Thoracic aorta (tissue), 2 donors: ENCODE measurements at places on chromosomes 12 and 14. TPM values are rescaled to one million over a fixed set of nuclear protein-coding genes. Genes with fewer than 3 reads are reported as not detected.

GRCh38 chr14:51293149-51293911 lies 53.3 kb downstream of the TMX1 start:
- peak overlapping the region; percentile 46 for H3K27ac ChIP-seq
- no peaks in the 10 kb centered on the region for H3K36me3 ChIP-seq
- H3K4me3 ChIP-seq: no peak overlapping the region
- DNase-seq: no peak
- peaks cover 27% of the 10 kb centered on the region for H3K4me1 ChIP-seq

DNA sequence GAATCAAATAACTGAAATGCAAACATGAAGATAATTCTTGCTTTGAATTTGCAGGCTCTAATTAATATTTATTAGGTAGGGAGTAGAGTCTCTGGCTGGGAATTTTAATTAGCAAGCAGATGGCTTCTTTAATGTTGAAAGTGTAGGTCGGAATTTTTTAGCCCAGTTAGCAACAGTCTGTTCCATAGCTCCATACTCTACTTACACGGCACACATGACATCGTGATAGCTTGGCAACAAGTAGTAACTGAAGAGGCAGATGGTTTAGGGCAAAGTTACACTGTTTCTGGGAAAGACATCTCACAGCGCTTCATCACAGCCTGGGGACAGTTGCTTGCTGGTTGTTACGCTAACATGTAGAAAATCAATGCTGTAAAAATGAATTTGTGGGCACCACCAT lies 710.7 kb downstream of the GALC start:
- no peaks in the 10 kb centered on the region for H3K27me3 ChIP-seq
- no peaks in the 10 kb centered on the region for H3K4me1 ChIP-seq
- DNase-seq: no peak
- H3K36me3 ChIP-seq: no peaks in the 10 kb centered on the region
- no peak overlapping the region for H3K4me3 ChIP-seq

DNA sequence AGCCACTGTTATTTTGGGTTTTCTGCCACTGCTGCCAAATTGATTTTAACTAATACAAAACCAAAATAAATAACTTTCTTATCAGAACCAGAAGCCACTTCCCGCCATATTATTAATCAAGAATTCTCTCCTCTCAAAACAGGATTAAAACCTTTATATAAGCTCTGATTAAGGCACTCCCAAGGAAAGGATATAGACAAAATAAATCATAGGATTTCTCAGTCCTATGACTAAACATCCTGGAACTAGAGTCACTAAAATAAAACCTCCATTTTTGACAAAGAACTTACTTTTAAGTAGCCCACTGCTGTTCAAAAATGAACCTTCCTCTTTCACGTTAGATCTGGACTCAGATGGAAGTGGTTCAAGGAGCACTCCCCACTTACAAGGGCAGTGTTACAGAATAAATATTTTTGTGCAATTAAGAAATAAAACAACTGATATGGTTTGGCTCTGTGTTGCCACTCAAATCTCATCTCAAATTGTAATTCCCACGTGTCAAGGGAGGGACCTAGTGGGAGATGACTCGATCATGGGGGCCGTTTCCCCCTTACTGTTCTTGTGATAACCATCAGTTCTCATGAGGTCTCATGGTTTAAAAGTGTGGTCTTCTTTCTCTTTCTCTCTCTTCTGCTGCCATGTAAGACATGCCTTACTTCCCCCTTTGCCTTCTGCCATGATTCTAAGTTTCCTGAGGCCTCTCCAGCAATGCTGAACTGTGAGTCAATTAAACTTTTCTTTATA lies 26.4 kb downstream of the GXYLT1 start:
- H3K27me3 ChIP-seq: no peaks in the 10 kb centered on the region
- H3K4me1 ChIP-seq: peaks cover 11% of the 10 kb centered on the region
- H3K4me3 ChIP-seq: no peak overlapping the region

GRCh38 chr12:92185052-92185451 lies 39.4 kb upstream of the BTG1 start:
- no peak for DNase-seq
- no peak overlapping the region for H3K4me3 ChIP-seq
- no peaks in the 10 kb centered on the region for H3K36me3 ChIP-seq
- H3K27me3 ChIP-seq: no peaks in the 10 kb centered on the region
- no peak overlapping the region for H3K27ac ChIP-seq

GRCh38 chr14:89625731-89626232 lies 208.7 kb upstream of the FOXN3 start:
- DNase-seq: no peak
- no peaks in the 10 kb centered on the region for H3K4me1 ChIP-seq
- no peaks in the 10 kb centered on the region for H3K36me3 ChIP-seq
- no peaks in the 10 kb centered on the region for H3K27me3 ChIP-seq
- no peak overlapping the region for H3K4me3 ChIP-seq

DNA sequence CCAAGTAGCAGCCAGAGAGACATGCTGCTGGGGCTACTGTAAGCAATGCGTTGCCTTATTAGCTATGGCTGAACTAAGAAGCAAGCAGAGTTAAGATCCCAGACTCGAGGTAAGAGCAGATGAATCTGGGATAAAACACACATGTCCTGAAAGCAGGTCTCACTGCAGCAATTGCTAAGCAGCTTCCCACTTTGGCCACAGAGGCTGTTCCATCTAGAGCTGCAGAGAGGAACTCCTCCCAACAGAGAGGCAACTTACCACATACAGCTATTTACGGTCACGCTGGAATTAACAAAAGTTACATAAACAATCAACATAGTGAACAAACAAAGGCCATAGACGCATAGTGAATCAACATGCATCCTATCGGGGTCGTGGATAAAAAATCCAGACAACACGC lies 90.2 kb downstream of the KSR2 start:
- no peaks in the 10 kb centered on the region for H3K27me3 ChIP-seq
- H3K36me3 ChIP-seq: no peaks in the 10 kb centered on the region
- H3K4me3 ChIP-seq: no peak overlapping the region
- no peaks in the 10 kb centered on the region for H3K4me1 ChIP-seq
- no peak overlapping the region for H3K27ac ChIP-seq

DNA sequence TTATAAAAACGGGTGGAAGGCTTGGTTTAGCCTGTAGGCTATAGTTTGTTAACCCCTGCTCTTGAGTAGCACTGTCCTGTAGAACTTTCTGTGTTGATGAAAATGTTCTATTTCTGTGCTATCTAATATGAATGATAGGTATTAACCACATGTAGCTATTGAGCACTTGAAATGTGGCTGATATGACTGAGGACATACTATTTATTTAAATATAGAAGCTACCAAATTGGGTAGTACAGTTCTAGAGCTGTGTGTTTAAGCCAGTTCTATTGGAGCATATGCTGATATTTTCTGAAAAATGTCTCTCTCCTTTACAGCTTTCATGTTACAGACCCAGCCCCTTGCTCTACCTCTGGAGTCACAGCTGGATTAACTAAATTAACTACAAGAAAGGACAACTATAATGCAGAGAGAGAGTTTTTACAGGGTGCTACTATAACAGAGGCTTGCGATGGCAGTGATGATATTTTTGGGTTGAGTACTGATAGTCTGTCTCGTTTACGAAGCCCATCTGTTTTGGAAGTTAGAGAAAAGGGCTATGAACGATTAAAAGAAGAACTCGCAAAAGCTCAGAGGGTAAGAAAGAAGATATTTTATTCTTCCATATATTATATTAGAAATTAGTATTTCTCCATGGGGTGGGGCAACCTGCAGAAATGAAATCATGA lies 17.6 kb downstream of the RAB3IP start:
- H3K36me3 ChIP-seq: no peaks in the 10 kb centered on the region
- H3K27me3 ChIP-seq: no peaks in the 10 kb centered on the region
- no peak for DNase-seq
- no peak overlapping the region for H3K4me3 ChIP-seq
- no peak overlapping the region for H3K27ac ChIP-seq

DNA sequence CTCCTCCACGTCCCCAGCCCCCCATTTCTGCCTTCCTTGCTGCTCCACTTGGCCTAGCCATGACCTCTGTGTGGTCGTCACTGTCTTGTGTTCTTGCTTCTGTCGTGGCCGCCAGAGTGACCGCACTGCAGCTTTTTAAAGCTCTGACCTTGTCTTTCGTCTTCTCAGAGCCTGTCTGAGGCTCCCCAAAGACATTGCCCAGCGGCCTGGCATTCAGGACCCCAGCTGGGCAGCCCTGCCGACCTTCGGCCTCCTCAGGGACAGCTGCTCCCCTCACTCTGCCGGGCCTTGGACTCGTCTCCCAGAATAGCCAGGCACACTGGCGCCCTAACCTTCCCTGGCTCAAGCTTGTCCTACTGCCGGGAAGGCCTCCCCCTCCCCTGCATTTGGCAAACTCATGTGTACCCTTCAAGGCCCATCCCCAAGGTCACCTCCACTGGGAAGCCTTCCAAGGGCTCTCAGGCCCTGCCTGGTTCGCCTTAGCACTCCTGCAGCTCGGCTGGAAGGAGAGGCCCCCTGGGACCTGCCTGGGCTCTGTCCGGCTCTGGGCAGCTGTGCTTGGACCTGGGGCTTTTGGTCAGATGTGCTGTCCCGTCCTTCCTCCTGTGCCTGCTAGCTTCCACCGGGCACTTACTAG lies 15.7 kb upstream of the DLK1 start:
- no peaks in the 10 kb centered on the region for H3K36me3 ChIP-seq
- no peak overlapping the region for H3K4me3 ChIP-seq
- H3K4me1 ChIP-seq: no peaks in the 10 kb centered on the region

DNA sequence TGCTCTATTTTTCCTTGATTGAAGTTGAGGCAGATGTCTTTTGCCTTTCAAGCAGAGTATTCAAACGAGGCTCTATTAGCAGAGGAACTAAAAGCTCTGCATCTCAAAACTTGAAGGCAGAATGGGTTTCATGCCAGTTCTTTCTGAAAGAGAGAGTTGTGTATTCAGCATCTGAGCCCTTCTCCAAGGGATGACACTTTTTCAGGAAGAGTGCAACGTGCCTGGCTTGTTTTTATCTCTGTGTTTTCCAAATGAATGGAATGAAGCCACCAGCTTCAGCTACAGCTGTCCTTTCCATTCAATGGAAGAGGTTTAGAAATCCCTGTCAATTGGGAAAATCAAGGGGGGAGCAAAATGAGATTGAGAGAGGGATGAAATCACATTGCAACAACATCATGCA lies 14.6 kb downstream of the BEST3 start:
- DNase-seq: no peak
- H3K4me1 ChIP-seq: peaks cover 16% of the 10 kb centered on the region
- no peaks in the 10 kb centered on the region for H3K27me3 ChIP-seq
- H3K36me3 ChIP-seq: no peaks in the 10 kb centered on the region

DNA sequence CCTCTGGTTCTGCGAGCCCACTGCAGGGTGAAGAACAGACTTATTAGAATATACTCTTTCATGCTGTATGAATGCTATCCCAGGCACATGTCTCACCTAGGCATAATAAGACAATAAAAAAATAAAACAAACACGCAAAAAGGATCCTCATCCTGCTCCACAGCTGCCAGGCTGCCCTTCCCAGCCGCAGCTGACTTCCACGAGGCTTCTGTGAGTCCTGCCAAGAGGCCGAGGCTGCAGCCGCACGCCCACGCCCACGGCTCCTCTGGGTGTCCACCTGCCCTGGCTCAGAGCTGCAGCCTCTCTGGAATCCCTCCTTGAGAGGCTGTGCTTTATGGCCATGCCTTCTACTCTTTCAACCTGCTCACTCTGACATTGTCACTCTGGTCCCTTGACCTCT lies 6.9 kb downstream of the SMIM41 start:
- no peaks in the 10 kb centered on the region for H3K27me3 ChIP-seq
- H3K4me3 ChIP-seq: no peak overlapping the region
- no peak overlapping the region for H3K27ac ChIP-seq

GRCh38 chr12:96445691-96446583 lies 43.4 kb upstream of the CFAP54 start:
- H3K4me1 ChIP-seq: peaks cover 5% of the 10 kb centered on the region
- no peak overlapping the region for H3K4me3 ChIP-seq
- no peak for DNase-seq
- no peaks in the 10 kb centered on the region for H3K36me3 ChIP-seq

DNA sequence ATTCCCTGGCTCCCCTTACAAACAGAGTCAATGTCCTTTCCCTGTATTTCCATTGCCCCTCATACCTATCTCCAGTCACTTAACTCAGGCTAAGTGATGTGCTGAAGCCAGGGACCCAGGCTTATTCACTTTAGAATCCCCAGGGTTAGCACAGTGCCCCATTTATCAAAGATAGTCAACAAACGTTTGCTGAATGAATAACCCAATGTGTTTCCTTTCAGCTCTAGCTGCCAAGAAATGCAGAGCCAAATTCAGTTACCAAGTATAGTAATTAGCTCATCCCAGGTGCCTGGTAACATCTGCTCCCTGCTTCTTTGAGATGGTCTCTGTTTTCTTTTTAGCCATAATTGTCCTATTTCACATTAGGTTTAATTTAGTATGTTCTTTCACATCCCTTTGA lies 189.5 kb downstream of the PHLDA1 start:
- no peaks in the 10 kb centered on the region for H3K36me3 ChIP-seq
- H3K4me1 ChIP-seq: peaks cover 15% of the 10 kb centered on the region
- no peaks in the 10 kb centered on the region for H3K27me3 ChIP-seq
- no peak for DNase-seq
- H3K27ac ChIP-seq: no peak overlapping the region

DNA sequence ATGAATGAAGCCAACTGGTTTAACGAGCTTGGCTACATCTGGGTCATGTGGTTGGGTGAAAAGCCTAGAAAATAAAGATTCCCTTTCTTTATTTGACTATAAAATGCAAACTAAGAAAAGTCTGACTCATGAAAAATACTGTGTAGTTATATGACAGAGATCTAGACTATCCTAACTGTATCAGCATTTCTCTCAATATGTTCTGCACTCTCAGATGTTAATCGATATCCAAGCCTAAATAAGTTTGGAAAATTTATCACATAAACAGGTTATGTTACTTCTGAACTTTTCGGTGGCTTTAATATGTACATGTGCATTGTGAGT lies 133.1 kb downstream of the DAAM1 start:
- peak overlapping the region; percentile 52 for H3K4me3 ChIP-seq
- H3K27ac ChIP-seq: peak overlapping the region; percentile 59
- no peaks in the 10 kb centered on the region for H3K27me3 ChIP-seq
- H3K36me3 ChIP-seq: no peaks in the 10 kb centered on the region

GRCh38 chr14:74985028-74985310 lies 17.8 kb upstream of the EIF2B2 start:
- no peaks in the 10 kb centered on the region for H3K36me3 ChIP-seq
- DNase-seq: no peak
- H3K4me1 ChIP-seq: peaks cover 23% of the 10 kb centered on the region
- no peaks in the 10 kb centered on the region for H3K27me3 ChIP-seq
- peak overlapping the region; percentile 47 for H3K27ac ChIP-seq
- H3K4me3 ChIP-seq: no peak overlapping the region

GRCh38 chr14:54815016-54815415 lies 87.6 kb downstream of the GCH1 start:
- no peaks in the 10 kb centered on the region for H3K4me1 ChIP-seq
- no peak overlapping the region for H3K27ac ChIP-seq
- DNase-seq: no peak
- H3K36me3 ChIP-seq: no peaks in the 10 kb centered on the region
- peak overlapping the region; percentile 3 for H3K4me3 ChIP-seq

The CD9 gene
- total RNA-seq: 249 TPM

The MEG3 gene
- 127 TPM for total RNA-seq

The KLRC2 gene
- not detected for total RNA-seq

The IFNG-AS1 gene
- 0.92 TPM for total RNA-seq

The TSPAN8 gene
- 12.8 TPM for total RNA-seq

The MANSC1 gene
- 38.1 TPM for total RNA-seq
